Stomach (tissue), 19 donors: ENCODE measurements at places on chromosomes 12 and 14. TPM values are rescaled to one million over a fixed set of nuclear protein-coding genes. Genes with fewer than 3 reads are reported as not detected.

The SLC17A8 gene
- 1.7 TPM for total RNA-seq

The ABCC9 gene
- total RNA-seq = 60.1 TPM

The PARPBP gene
- total RNA-seq = not detected

The INSM2 gene
- not detected for total RNA-seq

The GRIP1 gene
- total RNA-seq = 8.8 TPM

The PTCSC3 gene
- total RNA-seq = not detected

The CLEC2A gene
- not detected for total RNA-seq

The HHIPL1 gene
- total RNA-seq = 0.45 TPM

The GABARAPL1 gene
- total RNA-seq = 83.5 TPM

The ST8SIA1 gene
- 4.1 TPM for total RNA-seq

The ACVRL1 gene
- 54.7 TPM for total RNA-seq

The KLRC4 gene
- not detected for total RNA-seq

The TMEM233 gene
- not detected for total RNA-seq

The NT5DC3 gene
- 7.6 TPM for total RNA-seq

The KLHDC1 gene
- 1.2 TPM for total RNA-seq

The PCBP2 gene
- 109 TPM for total RNA-seq

The CCDC196 gene
- total RNA-seq = not detected
